M059J (cell line): ENCODE measurements at places on chromosomes 16 and 17. TPM values are rescaled to one million over a fixed set of nuclear protein-coding genes. Genes with fewer than 3 reads are reported as not detected.

DNA sequence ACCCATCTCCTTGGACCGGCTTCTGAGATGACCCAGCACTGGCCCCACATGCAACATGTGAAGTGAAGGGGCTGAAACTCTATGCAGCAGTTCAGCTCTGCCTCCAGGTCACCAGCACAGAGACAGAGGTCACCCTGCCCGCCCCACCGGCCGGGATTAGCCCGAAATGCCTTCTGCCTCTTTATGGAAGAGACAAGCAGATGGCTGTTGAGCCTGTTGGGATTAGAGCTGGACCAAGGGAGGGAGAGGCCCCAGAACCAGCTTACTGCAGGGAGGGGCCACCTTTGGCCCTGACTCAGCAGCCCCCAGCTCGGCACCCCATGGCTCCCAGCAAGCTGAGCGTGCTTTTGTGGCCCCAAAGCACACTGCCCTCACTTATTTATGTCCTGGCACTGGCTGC, 5.7 kb downstream of the AIPL1 start:
- no peak for DNase-seq

GRCh38 chr16:67673712-67674580, 7.3 kb downstream of the C16orf86 start:
- no peak for DNase-seq

Gene ENO3
- total RNA-seq: 0.27 and 1.1 TPM in 2 replicates

DNA sequence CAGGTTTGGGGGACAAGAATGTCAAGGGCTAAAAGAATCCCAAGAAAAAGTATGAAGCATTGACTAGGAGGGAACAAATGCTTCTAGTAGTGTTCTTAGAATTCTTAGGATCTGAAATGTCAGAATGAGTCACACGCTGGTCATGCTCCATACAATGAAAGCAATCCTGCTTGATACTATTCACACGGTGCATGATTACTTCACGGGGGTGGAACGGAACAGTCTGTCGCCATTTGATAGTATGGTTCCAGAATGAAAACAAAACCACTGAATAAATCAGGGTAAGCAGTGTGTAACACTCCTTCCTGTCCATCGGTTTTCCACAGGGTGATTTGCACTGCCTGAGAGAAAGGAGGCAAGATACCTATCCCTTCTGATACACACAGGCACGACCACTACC, 22.9 kb upstream of the YWHAE start:
- peak; percentile 95 for DNase-seq

DNA sequence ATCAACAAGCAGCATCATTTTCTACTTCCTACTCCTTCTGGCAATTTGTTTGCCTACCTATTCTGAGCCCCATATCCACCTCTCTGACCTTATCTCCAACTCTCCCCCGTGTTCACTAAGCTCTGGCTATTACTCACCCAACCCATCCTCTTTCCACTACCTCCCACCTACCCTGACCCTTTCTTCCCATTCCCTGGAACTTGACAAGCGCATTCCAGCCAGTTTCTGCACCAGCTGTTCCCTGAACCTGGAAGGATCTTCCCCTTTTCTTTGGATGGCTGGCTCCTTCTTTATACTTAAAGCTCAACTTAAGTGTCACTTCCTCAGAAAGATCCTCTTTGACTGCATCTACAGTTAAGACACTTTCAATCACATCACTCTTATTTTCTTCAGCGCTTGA, 2.2 kb downstream of the DCUN1D3 start:
- DNase-seq: no peak

- DNase-seq: no peak
Observed at GRCh38 chr17:14733376-14733775, 432.5 kb downstream of the HS3ST3B1 start.

DNA sequence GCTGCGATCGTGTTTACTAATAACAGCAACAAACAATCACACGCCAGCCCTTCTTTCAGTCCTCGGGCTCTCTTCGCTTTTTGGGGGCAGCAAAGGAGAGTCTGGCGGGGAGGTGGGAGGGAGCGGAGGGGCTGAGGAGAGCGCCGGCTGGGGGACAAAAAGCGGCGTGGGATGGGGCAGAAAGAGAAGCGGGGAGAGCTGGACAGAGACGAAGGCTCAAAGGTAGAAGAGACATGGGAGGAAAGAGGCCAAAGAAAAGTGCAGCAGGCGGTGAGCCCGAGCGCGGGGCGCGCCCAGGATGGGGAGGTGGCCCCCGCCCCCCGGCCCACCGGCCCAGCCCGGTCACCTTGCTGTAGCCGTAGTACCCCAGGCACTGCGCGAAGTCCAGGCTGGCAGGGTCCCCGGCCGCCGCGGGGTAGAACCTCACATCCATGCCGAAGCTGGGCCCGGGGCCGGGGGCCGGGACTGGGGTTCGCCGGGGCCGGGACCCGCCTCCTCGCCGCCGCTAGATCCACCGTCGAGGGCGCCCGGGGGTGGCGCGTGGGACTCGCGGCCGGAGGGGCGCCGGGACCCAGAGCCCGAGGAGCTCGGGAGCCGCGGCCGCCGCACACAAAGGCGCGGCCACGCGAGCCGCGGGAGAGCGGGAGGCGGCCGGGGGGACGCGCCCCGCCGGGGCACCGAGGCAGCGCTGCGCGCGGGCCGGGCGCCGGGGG, 496 bp downstream of the TOX3 start:
- DNase-seq: no peak

Gene KRT12
- total RNA-seq: not detected in 2 replicates

DNA sequence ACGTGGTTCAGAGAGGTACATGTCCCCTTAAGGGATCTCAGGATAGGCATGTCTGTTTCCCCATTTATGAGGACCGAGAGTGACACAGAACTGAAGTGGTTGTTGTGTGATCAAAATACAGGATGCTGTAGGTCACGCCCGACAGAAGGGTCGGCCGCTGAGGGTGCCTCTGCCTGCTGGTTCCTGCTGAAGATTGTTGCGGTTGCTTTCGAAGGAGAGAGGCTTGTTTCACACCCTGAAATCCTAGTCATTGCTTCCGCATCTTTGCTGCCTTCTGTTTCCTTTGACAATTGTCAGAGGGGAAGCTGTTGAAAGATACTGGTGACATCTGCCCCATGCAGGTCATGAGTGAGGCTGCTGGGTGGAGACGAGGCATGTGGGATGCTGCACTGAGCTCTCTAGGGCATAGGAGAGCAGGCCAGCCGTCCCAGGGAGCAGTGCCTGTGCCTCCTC, 3.8 kb upstream of the NAT9 start:
- DNase-seq: no peak

DNA sequence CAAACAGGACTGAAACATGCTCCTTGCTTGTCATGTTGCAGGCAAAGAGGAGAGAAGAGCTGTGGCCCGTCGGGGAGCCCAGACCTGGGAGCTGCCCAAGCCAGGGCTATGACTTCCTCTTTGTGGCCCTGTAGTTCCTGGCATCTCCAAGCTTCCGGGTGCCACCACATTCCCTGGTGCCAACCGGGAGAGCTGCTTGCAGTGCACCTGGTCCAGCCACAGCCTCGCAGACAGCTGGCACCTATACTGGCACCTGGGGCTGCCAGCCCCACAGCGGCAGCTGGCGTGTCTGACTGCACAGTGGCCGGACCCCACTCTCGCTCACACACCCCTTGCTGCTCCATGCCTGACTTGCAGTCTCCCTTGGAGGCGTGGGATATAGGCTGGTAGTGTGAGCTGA, 37.1 kb upstream of the FOXJ1 start:
- no peak for DNase-seq

GRCh38 chr17:50651661-50652060, 17.0 kb downstream of the ABCC3 start:
- DNase-seq: no peak

Gene OSBPL7
- total RNA-seq: 3.5 and 5.1 TPM in 2 replicates

Gene TRPV2
- total RNA-seq: 2.5 and 4.1 TPM in 2 replicates

GRCh38 chr16:8943966-8944759, 19.5 kb downstream of the USP7 start:
- DNase-seq: no peak

GRCh38 chr17:58376472-58377000, 24.5 kb upstream of the SUPT4H1 start:
- no peak for DNase-seq

Gene TMEM235
- total RNA-seq: not detected in 2 replicates

GRCh38 chr16:87365021-87365713, 18.4 kb downstream of the FBXO31 start:
- DNase-seq: no peak

- no peak for DNase-seq
Observed at GRCh38 chr17:45361976-45362375, 45.2 kb upstream of the MAP3K14 start.

Gene TMEM98
- 0.22 and 2.8 TPM in 2 replicates for total RNA-seq

DNA sequence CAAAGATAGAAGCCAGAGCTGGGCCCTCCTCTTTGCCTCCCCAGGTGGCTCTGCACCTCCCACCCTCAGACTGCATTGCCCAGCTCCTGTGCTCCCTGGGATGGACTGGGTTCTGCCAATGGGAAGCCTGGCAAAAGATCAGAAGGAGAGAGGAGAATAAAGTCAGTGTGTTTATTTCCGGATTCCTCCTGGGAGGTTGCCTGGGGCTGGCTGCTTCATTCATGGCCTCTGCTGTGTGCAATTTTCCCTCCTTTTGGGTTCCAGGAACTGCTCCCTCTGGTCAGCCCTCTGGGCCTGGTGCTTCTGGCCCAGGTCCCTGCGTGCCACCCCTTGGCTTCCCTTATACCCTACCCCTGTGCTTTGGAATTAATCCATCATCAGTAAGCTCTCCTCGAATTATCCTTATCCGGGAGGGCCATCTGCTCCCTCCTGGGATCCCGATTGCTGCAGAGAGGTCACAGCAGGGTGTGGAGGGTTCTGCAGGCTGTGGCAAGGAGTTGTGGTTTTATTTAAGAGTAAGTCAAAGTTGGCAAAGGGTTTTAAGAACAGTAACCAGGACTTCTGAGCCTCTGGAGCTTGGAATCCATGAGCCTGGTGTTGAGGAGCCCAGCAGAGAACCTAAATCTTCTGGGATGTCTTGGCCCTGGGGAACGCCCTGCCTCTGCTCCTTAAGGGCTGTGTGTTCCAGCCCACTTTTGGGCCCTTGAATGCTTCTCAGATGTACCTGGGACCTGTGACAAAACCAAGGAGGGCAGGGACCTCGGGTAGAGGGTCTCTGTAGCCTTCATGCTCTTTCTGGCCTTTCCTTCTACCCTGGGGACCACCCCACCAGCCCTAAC, 8.2 kb upstream of the MMP2 start:
- peak; percentile 97 for DNase-seq

DNA sequence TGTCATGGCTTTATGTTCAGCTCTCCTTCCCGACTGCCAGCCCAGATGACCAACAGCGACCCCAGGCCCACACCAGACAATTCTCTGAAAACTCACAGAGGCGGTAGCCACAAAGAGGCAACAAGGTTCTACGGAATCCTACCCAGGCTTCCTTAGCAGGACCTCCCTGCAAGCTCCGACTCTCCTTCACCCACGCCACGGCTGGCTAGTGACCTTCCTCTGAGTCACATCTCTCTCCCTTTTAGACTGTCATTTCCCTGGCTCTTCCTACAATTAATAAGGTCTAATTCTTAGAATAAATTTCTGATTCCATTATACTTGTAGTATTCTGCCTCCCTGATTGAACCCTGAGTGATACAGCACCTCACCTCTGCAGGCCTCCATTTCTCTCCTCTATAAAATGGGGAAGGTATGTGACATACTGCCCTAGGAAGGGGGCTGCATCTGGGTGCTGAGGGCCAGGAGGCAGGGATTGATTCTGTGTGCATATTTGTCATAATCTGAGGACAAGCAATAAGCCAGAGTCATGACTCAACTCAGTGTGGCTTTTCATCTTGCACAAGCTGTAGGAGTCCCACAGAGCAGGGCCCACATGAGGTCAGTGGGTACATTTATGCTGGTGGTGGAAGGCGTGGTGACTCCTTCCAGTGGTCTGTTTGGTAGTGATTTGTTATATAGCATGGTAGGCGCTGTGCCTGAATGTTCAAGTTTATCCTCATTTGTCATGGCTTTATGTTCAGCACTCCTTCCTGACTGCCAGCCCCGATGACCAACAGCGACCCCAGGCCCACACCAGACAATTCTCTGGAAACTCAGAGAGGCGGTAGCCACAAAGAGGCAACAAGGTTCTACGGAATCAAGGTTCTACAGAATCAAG, 46.2 kb downstream of the SMPD3 start:
- DNase-seq: peak; percentile 63

Gene CLEC18A
- total RNA-seq: 0.05 TPM in 1 of 2 replicates, not detected in the other

DNA sequence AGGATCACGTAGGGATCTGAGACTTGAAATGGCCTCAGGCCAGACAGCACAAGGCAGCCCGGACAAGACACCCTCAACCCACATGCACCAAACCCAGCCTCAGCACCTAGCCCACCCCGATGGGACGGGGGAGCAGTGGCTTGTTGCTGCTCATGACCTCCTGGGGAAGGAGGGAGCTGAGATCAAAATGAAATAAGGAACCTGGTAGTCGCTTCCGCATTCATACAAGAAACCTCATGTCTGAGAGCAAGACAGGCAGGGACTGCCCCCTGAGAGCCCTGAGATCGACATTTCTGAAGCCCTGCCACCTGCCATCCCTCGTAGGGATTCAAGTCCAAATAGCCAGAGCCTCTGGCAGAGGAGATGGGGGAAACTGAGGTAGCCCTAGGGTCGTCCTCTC, 5.7 kb upstream of the CEP131 start:
- DNase-seq: no peak

Gene ZNF598
- 21.3 and 23.9 TPM in 2 replicates for total RNA-seq
